ENCODE measurements at places on chromosomes 4 and X.
A peak's percentile ranks its signal among the peaks of the same experiment; 100 is the strongest.

DNA sequence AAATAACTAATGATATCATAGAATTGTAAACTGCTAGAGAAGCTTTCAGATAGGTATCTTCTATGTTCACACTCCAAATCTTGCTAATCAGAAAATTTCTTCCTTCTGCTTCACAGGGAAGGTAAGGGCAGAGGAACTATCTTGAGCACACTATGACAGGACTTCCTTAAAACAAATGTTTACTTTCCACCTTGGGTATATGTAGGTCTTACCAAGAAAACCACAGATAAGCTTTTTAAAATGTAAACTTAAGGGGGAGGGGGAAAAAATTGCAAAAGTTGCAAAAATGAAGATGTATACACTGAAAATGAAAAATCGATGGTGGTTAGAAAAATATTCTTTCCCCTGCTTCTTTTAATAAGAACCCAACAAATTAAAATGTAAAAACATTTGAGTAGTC, 30.9 kb downstream of the YTHDC1 start:
- no peak for DNase-seq

DNA sequence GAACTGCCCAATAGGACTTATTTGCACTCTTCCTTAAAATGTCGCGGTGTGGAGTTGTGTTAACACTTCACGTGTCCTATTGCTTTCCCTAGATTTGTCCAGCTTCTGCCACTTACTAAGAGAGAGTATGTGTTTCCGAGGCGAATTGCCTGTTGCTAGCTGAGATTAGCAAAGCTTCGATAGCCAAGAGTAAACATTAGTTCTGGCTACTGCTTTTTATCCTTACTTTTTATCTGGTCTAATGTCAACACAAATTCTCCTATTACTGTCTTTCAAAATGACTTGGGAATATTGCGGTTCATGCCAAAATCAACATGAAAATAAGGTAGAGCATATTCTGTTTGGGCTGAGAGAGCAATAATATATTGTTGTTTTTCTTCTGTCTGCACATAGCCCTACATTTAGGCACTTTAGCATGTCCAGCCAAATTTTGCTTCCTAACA, 90.4 kb upstream of the VEGFC start:
- no peak for DNase-seq

DNA sequence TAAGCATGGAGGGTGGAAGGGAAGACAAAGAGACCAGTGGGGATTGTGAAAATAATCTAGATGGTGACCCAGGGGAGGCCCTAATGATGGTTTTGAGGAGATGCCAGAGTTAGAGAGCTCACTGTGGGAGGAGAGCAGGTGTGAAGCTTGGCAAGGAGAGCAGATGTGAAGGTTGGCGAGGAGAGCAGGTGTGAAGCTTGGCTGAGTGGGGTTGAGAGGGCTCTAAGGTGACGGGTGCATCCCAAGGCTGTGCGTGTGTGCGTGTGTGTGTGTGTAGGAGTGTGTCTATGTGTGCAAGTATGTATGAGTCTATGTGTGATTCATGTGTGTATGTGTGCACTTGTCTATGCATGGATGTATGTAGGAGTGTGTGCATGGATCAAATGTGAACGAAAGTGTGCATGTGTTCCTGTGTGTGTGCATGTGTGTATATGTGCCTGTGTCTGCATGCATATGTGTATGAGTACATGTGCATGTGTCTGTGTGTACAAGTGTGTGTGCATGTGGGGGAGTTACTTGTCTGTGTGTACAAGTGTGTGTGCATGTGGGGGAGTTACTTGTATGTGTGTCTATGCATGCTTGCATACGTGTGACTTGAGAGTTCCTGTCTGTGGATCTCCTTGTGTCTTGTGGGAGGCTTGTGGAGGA, 72.0 kb downstream of the EVC start:
- DNase-seq: no peak

DNA sequence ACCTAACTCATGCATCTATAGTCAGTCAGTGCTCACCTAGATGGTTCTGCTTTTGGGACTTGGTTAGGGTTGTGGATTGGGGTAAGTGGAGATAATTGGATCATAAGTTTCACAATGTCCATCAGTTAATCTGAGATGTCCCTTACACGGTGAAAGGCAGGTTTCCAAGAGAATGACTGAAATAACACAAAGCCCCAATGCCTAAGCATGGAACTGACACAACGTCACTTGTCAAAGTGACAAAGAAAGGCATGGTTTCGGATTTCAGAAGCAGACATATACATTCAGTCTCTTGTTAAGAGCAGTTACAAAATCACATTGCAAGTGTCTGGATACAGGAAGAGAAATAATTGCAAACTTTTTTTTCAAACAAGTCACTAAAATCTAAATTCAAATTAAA, 1456.9 kb downstream of the TECRL start:
- DNase-seq: no peak

DNA sequence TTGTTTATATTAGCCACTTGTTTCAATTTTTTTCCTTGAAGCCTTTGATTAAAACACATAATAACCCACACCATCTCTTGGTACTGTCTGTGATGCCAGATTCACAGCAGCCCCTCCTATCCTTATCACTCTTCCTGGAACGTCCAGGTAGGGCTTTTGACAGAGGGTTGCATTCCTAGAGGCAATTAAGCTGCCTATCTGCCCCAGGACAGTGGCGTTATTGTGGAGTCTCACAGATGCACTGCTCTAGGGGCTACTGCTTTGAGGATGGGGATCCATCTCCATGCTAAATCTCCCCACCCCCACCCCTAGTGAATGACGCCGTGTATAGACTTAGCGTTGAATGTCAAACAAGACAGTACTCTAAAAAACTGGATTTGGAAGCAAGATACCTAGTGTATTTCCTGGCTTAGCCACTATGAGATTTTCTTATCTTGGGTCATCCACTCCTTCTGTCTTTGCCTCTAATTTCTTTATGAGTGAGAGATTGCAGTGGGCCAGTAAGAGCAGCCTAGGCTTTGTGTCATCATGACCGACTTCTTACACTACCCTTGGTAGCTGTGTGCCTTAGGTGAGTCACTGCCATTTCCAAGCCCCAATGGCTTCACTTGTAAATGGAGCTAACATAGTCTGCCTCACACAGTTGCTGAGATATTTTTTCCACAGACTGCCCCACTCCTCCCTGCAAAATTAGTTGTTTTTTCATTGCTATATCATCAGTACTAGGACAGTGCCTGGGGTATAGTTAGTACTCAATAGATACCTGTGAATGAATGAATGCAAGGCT, 90.9 kb downstream of the EGF start:
- DNase-seq: no peak

DNA sequence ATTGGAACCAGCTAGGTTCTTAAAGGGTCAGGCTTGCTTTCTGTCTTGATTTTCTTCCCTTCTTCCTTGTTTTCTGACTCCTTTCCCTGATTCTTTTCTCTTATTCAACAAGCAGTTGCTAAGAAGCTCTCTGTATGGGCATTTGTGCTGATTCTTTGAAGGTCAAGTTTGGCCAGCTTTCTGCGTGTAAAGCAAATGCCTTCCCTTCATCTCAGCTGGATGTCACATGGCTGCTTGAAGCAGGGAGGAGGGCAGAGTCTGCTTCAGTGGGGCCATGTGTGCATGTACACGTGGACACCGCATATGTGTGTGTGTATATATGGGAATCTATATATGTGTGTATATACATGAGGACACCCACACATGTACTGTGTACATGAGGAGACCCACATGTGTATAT, 139.9 kb upstream of the ATP6AP2 start:
- no peak for DNase-seq

- no peak for DNase-seq
Measured at GRCh38 chrX:140298960-140299825, 205.7 kb downstream of the SOX3 start.

GRCh38 chr4:33649471-33649870, 2594.8 kb downstream of the ARAP2 start:
- no peak for DNase-seq

DNA sequence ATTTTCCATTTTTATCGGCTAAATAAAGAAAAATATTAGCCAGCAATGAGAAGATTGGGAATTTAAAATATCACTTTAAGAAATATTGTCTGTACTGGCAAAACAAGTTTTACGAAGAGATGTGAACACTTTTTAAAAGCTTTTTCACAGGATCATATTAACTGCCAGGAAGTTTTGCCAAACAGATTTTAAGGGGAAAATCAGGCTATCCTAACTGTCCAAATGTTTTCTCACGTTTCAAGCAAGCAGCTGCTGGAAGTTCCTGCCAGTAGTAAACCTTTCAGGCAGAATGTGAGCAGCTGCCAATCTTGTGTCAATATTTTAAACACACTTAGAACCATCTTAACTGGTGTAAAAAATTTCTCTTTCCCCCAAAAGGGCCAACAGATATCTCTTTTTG, 101.1 kb downstream of the ADGRL3 start:
- no peak for DNase-seq

GRCh38 chr4:152479428-152480026, 56.4 kb downstream of the FBXW7 start:
- DNase-seq: no peak

- no peak for DNase-seq
Measured at GRCh38 chrX:120739300-120739699, 109.4 kb upstream of the C1GALT1C1 start.

DNA sequence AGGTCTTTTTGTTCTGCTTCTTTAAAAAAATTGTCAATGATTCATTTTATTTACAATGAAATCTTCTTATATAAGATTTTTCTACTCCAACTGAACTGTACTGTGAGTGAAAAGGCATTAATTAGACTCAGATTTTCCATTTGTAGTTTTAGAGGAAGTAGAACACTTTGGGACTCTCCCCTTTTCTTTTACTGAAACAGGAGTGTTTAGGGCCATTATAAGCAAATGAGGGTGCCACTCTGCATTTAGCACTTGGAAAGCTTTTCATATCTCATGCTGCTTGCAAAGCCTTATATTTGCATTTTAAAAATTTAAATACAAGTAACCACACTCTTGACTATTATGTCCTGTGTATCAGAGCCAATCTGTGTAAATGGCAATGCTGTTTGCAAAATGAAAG, 584.3 kb downstream of the KLHL13 start:
- DNase-seq: no peak

DNA sequence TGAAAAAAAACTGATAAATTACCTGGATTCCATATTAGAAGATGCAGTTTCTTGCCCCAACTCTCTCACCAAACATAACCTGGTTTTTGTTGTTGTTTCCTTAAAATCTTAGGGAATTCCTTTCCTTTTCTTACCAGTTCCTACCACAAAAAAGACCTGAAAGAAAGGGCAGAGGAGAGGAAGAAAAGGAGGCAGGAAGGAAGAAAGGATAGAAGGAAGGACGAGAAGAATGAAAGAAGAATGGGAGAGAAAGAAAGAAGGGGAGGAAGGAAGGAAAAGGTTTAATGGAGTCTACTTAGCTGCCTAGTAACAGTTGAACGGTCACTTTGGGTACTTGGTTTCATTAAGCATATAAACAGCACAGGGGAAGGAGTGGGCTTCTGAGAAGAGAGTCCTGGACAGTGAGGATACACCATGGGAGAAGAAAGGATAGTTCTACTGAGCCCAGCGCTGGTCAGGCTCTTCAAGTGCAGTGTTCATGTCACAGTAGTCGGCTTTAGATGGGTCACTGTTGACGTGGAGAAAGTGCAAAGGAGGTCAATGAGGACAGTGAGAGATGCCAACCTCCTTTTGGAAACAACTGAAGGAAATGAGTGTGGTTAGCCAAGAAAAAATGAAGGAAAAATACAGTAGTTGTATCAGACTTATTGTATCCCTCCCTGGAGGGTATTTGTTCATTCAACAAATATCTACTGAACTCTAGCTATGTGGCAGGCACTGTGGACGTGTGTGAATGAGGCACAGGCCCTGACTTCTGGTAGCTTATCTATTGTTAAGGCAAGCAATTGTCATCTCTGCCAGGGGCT, 1.1 kb upstream of the CHIC2 start:
- no peak for DNase-seq

DNA sequence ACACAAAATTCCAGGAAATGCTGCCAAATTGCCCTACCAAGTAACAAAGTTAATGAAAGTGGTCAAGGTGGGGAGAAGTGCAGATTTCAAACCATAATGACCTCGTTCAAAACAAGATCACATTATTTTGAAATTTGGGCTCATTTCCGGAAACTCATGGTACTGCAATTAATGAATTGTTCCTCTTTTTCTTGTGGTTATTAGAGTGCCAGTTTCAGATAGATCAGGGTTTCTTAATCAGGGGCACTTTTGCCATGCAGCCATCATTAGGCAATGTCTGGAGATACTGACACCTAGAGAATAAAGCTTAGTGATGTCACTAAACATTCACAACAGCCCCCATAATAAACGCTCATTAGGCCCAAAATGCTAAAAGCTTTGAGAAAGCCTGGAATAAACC, 381.5 kb upstream of the GALNT7 start:
- peak; percentile 11 for DNase-seq

GRCh38 chr4:5084911-5085475, 33.7 kb downstream of the STK32B start:
- no peak for DNase-seq

DNA sequence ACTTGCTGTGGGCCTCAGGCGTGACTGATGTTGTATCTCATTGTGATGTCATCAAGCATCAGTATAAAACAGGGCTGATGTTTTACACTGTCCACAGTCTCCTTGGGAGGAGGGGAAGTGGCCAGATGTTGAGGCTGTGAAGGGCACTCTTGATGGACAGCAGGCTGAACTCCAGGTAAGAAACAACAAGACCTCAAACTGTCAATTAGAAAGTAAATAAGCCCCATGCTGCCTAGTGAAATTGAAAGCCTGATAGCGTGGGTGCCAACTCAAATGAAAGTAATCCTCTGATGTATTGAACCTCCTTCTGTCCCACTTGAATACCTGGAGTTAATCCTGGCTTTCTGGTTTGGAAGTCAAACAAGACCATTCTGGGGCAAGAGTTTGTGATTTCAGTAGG, 19.7 kb downstream of the VSIG1 start:
- DNase-seq: no peak

DNA sequence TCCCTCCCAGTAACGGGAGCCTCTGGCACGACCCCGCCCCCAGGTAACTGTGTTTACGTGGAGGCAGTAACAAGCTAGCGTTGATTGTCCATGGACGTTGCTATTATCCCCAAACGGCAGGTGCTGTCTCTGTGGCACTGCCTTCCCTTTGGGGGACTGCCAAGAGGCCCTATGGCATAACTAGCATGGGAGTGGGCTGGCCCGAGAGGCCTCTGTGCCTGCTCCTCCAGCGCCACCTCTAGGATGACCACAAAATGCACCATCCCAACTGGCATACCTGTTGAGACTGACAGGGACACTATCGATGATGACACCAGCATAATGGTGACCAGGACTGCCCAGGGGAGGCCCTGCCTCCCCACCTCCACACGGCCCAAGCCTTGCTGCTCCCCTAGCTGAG, 1.5 kb downstream of the SRPK3 start:
- no peak for DNase-seq

GRCh38 chr4:177681902-177682301, 239.7 kb upstream of the AGA start:
- no peak for DNase-seq

DNA sequence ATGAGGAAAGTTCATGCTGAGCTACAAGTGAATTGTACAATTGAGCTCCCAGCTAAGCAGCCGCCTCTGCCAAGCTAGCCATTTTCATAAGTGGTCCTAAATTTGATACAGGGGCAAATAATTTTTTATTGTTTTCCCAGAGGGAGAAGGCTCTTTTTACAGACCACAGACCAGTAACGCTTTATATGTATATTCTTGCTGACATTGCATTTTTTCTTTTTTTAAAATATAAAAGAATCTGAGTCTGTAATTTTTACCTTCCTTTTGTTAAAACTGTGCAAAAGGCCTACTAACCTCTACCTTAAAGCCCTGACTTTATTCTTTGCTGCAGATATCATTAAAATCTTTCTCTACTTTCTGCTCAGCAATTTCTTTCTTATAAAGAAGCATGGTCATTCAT, 501.2 kb upstream of the INTU start:
- DNase-seq: no peak

- DNase-seq: no peak
Measured at GRCh38 chr4:3432381-3432790, 9.4 kb upstream of the HGFAC start.

All from CD4-positive, alpha-beta T cell treated with Interferon gamma for 1 hour (primary cell).